Uterus (tissue), 4 donors: ENCODE measurements at places on chromosomes 6 and 20. TPM values are rescaled to one million over a fixed set of nuclear protein-coding genes. Genes with fewer than 3 reads are reported as not detected.

DNA sequence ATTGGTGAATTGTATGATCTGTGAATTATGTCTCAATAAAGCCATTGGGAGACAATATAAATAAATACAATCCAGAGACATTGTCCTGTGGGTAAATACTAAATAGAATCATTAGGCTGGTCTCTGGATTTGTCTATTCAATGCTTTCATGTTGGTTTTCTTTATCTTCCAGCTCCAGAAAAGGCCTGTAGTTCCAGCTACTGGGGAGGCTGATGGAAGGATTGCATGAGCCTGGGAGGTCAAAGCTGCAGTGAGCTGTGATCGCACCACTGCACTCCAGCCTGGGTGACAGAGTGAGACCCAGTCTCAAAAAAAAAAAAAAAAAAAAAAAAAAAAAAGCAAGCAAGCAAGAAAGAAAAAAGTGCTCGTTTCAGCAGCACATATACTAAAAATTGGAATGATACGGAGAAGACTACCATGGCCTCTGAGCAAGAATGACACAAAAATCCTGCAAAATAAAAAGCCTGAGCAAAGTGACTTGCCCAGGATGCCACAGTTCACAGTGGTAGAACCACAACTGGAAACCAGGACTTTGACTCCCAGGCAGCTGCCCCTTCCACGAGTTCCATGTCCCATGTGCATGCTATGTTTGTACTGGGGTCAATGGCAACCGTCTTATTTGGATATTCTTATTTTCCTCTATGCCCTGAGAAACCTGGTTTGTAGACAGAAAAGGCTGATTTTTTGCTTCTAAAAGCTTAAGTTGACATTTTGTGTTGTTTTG, 33.6 kb upstream of the GMPR start:
- DNase-seq = no peak
- H3K27me3 ChIP-seq = no peaks in the 10 kb centered on the region
- H3K36me3 ChIP-seq = no peaks in the 10 kb centered on the region
- H3K27ac ChIP-seq = peak overlapping the region; percentile 45

DNA sequence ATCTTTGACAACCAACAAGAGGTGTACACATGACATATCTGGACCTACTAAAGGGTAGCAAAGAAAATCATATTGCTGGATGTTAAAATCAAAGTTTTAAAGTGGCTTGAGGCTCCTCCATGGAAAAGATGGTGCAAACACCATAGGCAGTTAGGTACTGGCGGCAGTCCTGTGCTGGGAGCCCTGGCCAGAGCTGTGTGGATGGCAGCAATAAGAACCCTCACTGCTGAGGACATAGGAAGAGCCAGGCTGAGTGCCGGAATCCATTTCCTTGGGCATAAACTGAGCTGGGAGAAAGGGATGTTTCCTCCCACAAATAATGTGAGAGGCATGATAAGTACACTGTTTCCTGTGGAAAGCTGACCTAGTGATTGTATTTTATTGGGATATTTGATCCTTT, 89.9 kb downstream of the ARID1B start:
- H3K27ac ChIP-seq = no peak overlapping the region
- H3K27me3 ChIP-seq = no peaks in the 10 kb centered on the region
- H3K4me1 ChIP-seq = no peaks in the 10 kb centered on the region
- no peak overlapping the region for H3K4me3 ChIP-seq
- DNase-seq = no peak

GRCh38 chr6:75109765-75110164, 96.1 kb downstream of the COL12A1 start:
- no peak overlapping the region for H3K27ac ChIP-seq
- no peak overlapping the region for H3K4me3 ChIP-seq
- no peak for DNase-seq
- no peaks in the 10 kb centered on the region for H3K36me3 ChIP-seq
- H3K27me3 ChIP-seq = no peaks in the 10 kb centered on the region

GRCh38 chr20:47799116-47799715, 13.9 kb upstream of the SULF2 start:
- no peaks in the 10 kb centered on the region for H3K36me3 ChIP-seq
- H3K4me1 ChIP-seq = no peaks in the 10 kb centered on the region
- no peaks in the 10 kb centered on the region for H3K27me3 ChIP-seq
- H3K27ac ChIP-seq = no peak overlapping the region

GRCh38 chr6:22102671-22103070, 194.2 kb downstream of the PRL start:
- H3K27ac ChIP-seq = no peak overlapping the region
- H3K4me3 ChIP-seq = no peak overlapping the region
- no peak for DNase-seq
- no peaks in the 10 kb centered on the region for H3K36me3 ChIP-seq

- no peaks in the 10 kb centered on the region for H3K36me3 ChIP-seq
- DNase-seq = no peak
- H3K4me1 ChIP-seq = no peaks in the 10 kb centered on the region
- no peak overlapping the region for H3K4me3 ChIP-seq
- H3K27ac ChIP-seq = no peak overlapping the region
These were observed 82.3 kb upstream of the CD83 start for GRCh38 chr6:14035071-14035847.

GRCh38 chr6:154356690-154357089, at the start of gene IPCEF1:
IPCEF1 (minus strand) TSS chr6:154356803; CDS start chr6:154265947, 90,856 bp downstream.
- no peak within 1 kb of the TSS for H3K27ac ChIP-seq
- DNase-seq = no peak
- no peaks in the 10 kb centered on the region for H3K27me3 ChIP-seq
- H3K4me1 ChIP-seq = no peaks in the 10 kb centered on the region

GRCh38 chr6:34358389-34358905, 34.0 kb downstream of the NUDT3 start:
- no peak overlapping the region for H3K4me3 ChIP-seq
- H3K4me1 ChIP-seq = no peaks in the 10 kb centered on the region
- H3K27me3 ChIP-seq = no peaks in the 10 kb centered on the region

- H3K4me3 ChIP-seq = no peak overlapping the region
- H3K27ac ChIP-seq = no peak overlapping the region
- H3K27me3 ChIP-seq = no peaks in the 10 kb centered on the region
- no peak for DNase-seq
- no peaks in the 10 kb centered on the region for H3K36me3 ChIP-seq
- no peaks in the 10 kb centered on the region for H3K4me1 ChIP-seq
These were observed 130.0 kb upstream of the KCNK16 start for GRCh38 chr6:39452306-39453145.

DNA sequence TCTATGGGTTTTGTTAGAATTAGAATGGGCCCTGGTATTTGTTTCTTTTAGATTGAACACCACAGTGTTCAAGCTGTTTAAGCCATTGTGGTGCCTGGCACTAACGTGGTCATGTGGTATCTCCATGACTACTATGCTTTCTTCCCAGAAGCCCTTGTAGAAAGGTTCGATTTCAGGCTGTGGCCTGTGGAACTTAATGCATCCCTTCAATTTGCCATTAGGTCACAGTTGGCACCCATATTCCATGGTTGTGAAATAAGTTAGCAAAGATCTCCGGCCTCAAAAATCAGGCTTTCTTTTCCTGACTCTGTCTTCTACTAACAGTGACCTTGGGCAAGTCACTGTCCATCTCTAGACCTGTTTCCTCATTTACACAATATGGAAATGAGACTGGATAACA, 31.3 kb upstream of the AAR2 start:
- H3K27ac ChIP-seq = no peak overlapping the region
- H3K4me1 ChIP-seq = no peaks in the 10 kb centered on the region
- no peak overlapping the region for H3K4me3 ChIP-seq
- H3K27me3 ChIP-seq = no peaks in the 10 kb centered on the region
- DNase-seq = no peak
- H3K36me3 ChIP-seq = no peaks in the 10 kb centered on the region

DNA sequence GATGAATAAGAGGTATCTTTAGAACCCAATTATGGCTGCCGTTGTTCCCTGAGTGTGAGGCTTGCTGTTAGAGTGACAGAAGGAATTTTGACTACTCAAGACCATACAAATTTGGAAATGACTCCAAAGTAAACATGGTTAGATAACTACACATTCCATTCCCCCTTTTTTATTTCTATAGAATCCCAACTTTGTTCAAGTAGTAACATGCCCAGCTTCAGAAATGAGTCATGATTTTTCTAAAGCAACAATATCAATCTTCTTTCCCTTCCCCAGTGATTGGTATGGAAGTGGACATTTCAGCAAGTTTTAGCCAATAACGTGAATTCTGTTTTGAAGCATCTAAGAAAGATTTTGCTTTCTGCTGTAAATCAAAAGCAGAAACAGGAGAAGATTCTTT, 37.8 kb downstream of the HCRTR2 start:
- no peaks in the 10 kb centered on the region for H3K27me3 ChIP-seq
- no peak overlapping the region for H3K4me3 ChIP-seq
- H3K27ac ChIP-seq = no peak overlapping the region

DNA sequence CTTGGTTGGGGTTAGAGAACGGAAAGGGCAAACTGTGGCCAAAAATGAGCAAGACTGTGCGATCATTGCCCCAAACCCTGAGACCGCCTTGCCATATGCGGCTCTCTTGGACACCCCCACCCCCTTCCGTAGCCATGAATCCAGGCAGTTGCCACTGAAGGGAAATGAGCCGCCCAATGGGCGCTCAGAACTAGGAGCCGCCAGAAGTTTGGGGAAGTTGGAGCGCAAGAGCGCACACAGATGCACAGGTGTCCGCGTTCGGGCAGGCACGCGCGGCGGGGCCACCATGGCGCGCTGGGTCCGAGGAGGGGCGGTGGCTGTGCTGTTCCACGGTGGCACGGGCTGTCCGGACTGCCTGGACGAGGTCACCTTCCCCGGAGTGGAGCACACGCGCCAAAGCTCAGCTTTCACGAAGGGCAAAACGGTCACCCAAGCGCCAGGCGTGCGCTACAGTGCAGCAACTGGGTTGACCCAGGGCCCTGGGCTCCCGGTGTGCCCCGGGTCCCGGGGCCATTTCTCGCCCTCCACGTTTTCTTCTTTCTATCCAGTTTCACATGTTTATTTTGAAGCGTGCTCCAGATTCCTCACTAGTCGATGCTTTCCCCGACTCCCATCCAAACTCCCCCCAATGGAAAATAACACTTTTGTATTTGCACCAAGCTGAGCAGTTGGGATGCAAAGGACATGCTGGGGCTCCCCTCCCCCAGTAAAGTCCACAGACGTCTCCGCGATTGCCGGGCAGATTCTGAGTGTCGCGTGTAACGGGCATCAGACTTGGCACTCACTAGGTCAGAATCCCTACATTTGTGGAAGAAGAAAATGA, 906 bp upstream of the PDE10A start:
- H3K27me3 ChIP-seq = peaks cover 38% of the 10 kb centered on the region
- no peaks in the 10 kb centered on the region for H3K4me1 ChIP-seq
- peak overlapping the region; percentile 81 for H3K27ac ChIP-seq
- peak overlapping the region; percentile 60 for H3K4me3 ChIP-seq
- DNase-seq = no peak
- no peaks in the 10 kb centered on the region for H3K36me3 ChIP-seq

- no peaks in the 10 kb centered on the region for H3K27me3 ChIP-seq
- no peak for DNase-seq
- no peaks in the 10 kb centered on the region for H3K4me1 ChIP-seq
- H3K4me3 ChIP-seq = no peak overlapping the region
These were observed 158.1 kb downstream of the WDR27 start for GRCh38 chr6:169543704-169544103.

NFS1 gene
- 26.2 TPM for total RNA-seq

RAET1L gene
- not detected for total RNA-seq

RRAGD gene
- 6.5 TPM for total RNA-seq

UNC5CL gene
- total RNA-seq = 1.4 TPM

CDSN gene
- total RNA-seq = 0.28 TPM

OPRL1 gene
- total RNA-seq = not detected

WFDC5 gene
- not detected for total RNA-seq

KLC4 gene
- 26.6 TPM for total RNA-seq
